ENCODE measurements at places on chromosomes 1 and 21.

DNA sequence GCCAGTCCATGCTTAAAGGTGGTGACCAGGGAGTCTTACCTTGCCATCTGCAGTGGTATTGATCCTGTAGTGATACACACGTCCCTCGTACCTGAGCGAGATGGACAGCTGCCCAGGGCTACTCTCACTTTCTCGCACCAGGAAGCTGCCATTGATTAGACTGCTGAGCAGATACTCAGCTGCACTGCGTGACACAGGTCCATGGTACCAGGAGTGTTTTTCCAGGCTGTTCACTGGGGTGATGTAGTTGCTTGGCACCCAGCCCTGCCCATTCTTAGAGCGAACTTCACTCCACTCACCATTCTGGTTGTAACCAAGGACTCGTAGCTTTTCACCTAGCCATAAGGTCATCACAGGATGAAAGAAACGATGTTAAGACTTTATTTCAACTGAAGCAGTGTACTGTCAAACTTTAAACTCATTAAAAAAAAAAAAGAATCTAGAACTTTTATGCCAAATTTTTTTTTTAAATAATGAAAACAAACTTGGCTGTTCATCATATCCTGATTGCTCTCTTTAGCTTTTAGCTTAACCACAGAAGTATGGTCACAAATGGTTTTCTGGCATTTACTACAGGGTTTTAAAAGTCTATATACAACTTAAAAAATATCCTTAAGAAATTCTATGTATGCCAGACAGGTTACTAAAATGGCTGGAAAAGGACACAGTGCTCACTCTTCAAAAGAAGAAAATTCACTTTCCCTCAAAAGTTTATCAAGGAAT, 44.6 kb downstream of the TOR3A start:
- no peak for DNase-seq

GRCh38 chr1:9084906-9085305, 15.5 kb upstream of the SLC2A5 start:
- DNase-seq: no peak

- no peak for DNase-seq
Measured at GRCh38 chr1:101371259-101371658, 134.4 kb downstream of the S1PR1 start.

DNA sequence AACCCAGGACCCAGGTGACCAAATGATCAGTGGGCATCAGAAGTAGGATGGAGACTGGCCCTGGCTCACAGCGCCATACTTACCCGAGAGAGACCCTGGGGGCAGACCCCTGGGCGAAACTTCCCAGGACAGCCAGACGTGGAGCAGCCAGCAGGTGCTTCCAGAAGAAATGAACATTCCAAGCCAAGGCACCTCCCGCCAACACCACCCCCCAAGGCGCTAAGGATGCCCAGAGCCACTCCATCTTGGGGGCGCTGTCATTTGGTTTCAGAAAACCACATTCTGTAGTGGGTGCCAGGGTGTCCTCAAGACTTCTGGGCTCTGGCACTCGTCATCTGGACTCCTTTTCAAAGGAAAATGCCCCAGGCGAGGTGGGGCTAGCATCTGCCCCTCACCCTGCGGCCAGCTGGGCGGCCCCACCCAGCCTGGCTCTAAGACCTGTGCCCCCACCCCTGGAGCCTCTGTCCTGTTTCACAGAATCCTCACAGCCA, 98.8 kb downstream of the RIPK4 start:
- DNase-seq: no peak

GRCh38 chr1:21089731-21090130, 87.0 kb downstream of the EIF4G3 start:
- no peak for DNase-seq

- DNase-seq: peak; percentile 14
Measured at GRCh38 chr1:2380816-2381591, 10.3 kb downstream of the MORN1 start.

DNA sequence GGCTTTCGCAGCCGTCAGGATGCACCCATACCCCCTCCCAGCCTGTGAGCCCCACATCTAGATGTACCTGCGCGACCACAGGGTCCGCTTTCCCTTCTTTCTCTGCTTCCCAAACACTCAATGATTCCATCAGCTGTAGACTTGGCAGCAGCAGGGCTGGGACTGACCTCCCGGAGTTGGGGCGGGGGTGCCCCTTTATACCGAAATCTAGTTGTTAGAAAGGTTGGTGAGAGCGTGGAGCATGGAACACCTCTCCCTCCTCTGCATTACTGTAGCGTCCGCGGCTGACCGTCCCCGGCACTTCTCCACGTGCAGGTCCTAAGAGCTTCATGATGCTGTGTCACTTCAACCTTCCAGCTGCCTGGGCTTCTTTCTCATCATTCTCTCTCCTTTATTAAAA, 21.1 kb upstream of the ACTRT2 start:
- no peak for DNase-seq

- DNase-seq: no peak
Measured at GRCh38 chr21:26952374-26953066, 14.4 kb downstream of the ADAMTS5 start.

GRCh38 chr21:37863842-37864241, 52.4 kb downstream of the KCNJ6 start:
- DNase-seq: no peak

- DNase-seq: no peak
Measured at GRCh38 chr1:22782406-22782805, 71.8 kb downstream of the EPHB2 start.

DNA sequence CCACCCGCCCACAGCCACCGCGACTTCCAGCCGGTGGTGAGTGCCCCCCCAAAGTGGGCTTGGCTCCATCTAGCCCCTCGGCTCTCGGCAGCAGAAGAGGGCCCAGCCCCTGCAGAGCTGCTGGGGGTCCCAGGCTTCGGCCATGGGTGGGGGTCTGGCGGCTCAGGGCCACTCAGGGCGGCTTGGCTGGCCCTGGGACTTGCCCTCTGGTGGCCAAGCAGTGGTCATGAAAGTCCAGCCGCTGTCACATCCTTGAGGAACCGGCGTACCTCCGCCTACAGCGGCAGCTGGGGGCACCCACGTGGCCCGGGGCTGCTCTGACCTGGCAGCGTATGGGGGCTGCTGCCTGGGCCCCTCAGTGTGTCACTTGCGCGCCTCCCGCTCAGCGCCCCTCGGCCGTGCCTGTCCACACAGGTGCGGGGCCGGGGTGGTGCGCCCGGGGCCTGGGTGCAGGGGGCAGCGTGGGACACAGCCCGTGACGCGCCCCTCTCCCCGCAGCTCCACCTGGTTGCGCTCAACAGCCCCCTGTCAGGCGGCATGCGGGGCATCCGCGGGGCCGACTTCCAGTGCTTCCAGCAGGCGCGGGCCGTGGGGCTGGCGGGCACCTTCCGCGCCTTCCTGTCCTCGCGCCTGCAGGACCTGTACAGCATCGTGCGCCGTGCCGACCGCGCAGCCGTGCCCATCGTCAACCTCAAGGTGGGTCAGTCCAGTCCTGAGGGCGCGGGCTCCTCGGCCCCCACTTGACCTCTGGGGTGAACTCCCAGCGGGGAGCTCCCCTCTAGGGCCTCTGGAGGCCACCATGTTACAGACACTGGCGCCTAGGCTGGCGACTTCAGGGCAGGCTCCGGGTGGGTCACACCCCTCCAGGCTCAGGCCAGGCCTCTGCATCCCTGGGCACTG, 32.4 kb downstream of the SLC19A1 start:
- no peak for DNase-seq

- DNase-seq: no peak
Measured at GRCh38 chr1:3670823-3671265, 18.5 kb downstream of the TP73 start.

- DNase-seq: no peak
Measured at GRCh38 chr1:65267683-65268082, 41.7 kb upstream of the DNAJC6 start.

DNA sequence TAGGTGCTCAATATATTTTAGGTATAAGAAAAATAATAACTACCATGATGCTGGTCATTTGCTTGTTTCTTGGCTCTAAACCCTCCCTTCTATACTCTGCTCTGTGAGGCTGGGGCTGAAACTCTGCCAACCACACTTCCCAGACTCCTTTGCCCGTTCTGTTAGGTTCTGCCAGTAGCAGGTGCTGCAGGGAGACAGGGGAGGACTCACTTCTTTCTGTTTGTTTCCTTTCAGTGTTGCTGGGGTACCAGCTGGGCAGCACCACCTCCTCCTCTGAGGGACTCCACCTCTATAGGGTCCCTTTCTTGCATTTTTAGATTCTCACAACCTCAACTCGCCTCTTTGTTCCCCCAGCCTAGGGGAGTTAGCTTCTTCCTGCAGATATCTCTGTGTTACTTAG, 17.0 kb upstream of the SH2D2A start:
- DNase-seq: no peak

All from activated CD8-positive, alpha-beta memory T cell treated with anti-CD3 and anti-CD28 coated beads, Interleukin-2, amount 50 U/mL, for 4 hours (primary cell).